ENCODE measurements at places on chromosomes 1 and 21. TPM values are rescaled to one million over a fixed set of nuclear protein-coding genes. Genes with fewer than 3 reads are reported as not detected.
A peak's percentile ranks its signal among the peaks of the same experiment; 100 is the strongest.

DNA sequence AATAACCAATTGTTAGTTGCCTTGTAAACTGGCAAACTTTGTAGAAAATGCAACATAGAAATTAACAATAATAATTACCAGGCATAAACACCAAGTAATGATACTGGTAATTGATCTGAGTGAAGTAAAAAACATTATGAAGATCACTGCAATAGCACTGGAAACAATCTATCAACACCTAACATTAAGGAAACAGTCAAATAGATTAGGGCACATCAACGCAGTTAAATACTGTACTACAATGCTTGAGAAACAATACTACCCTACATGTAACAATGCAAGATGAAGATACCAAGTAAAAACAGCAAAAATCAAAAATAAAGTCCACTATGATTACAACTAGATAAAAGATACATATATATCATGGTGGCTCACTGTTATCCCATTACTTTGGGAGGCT is 16.6 kb downstream of the SYDE2 start:
- no peak for DNase-seq

The FNDC10 gene
- total RNA-seq: not detected

The FCMR gene
- total RNA-seq: 3.2 TPM

DNA sequence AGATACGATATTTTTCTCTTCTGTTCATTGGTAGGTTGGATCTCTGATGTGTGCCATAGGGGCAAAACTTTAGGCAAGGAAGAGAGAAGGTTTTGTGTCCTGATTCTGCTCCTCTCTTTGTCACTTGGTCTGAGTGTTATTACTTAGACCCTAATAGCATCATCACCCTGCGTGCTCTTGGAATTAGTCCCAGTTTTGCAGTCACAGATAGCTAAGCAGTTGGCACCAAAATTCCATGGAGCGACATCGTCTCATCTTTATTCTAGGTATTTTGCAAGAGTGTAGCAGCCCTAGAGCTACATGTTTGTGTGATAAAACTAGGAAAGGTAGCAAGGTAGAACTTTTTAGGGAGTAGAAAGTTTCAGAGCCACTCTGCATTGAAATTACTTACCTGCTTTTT is 23.8 kb downstream of the PIP5K1A start:
- no peak for DNase-seq

DNA sequence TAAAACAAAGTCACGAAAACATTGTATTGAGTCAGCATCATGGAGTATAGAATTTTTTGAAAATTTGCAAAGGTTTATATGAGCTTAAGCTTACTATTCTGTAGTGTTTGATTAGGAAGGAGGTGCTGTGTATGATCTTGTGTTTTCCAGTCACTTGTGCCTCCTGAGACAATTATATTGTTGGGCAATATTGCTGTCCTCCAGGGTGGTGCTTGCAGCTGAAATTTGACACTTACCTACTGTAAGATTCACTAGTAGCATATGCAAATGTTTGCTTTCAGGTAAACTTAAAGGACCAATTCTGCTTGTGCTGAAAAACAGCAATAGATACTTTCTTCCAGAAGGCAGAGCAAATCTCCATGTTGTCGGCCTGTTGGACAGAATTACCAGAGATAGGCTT is 268.0 kb downstream of the TGFB2 start:
- DNase-seq: no peak

DNA sequence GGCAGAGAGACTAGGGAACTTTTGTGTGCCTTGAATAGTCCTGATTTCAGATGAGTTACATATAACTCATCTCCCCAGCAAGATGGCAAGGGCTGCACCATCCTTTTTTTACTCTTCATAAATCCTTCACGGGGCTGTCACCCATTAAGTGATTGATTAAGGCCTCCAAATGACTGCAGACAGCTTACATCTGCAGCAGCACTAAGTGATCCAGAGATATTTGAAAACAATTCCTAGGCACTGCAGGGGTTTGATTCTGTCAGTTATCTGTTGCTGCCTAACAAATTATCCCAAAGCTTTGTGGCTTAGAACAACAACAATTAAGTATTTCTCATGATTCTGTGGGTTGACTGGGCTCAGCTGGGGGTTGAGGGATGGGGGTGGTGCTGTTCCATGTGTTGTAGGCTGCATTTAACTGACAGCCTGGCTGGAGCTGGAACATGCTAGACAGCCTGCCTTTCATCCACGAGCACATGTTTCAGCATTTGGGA is 19.3 kb downstream of the TEX38 start:
- no peak for DNase-seq

DNA sequence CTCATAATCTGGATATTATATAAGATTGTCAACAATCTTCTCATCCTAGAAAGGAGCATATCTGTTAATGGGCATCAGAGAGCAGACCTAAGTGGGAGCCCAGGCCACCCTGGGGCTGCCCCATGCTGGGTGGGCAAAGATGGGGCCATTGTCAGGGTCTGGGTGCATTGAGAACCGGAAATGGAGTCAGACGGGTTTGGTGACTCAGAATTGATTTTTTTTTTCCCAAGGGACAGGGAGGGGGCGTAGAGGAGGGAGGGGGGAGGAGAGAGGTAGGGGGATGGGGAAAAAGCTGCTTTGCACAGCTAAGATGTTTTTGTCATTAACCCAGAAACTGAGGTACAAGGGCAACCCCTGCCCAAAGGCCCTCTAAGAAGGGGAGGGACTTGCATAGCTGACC is 1.3 kb downstream of the ATXN7L2 start:
- no peak for DNase-seq

The ADAM30 gene
- total RNA-seq: not detected

GRCh38 chr1:190436615-190437014 is 41.0 kb downstream of the BRINP3 start:
- DNase-seq: peak; percentile 45

DNA sequence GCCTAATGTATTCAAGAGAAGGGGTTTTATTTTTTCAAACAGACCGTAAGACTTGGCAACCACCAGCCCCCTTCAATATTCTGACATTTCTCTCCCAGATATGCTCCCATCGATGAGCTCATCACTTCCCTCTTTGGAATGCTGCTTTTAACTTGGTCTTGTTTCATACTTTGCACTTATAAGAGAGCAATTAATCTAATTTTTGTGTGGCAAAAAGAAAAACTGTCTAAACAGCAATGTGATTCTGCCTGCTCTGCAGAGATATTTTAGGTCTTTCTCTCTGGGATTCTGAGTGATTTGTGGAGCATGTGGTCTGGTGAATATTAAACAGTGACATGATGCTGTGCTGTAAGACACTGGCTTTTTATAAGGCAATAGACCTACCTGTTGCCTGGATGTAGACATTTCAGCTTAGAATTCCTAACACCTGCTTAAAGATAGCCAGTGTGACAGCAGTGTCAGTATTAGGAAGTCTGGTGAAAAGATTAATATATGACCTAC is 284.8 kb downstream of the BACH1 start:
- no peak for DNase-seq

DNA sequence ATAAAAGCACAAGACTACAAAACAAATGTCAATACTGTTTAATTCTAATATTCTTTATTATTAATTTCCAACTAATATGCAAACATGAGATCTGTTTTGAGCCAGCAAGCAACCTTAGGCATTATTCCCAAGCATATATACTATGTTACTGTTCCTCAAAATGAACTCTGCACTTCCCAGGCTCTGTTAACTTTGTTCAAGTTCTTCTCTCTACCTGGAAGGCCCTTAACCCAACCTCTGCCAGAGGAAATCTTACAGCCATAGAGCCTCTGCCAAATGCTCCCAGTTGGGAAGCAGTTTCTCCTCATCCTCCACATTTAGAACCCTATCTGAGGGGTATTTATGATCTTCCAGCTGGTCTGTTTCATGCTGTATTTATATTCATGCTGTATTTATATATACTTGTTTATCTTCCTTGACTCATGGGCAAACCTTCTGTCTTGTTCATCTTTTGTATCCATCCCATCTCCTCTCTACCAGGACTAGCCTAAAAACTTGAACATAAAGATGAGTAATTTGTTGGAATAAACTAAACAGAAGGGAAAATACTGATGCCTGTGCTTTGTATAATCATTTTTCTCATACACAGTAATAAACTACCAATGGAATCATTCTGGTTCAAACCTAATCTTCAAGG is 5.3 kb downstream of the IVNS1ABP start:
- DNase-seq: no peak

GRCh38 chr1:32012709-32013385 is 821 bp upstream of the KHDRBS1 start:
- no peak for DNase-seq

The ADAMTSL4 gene
- total RNA-seq: not detected

DNA sequence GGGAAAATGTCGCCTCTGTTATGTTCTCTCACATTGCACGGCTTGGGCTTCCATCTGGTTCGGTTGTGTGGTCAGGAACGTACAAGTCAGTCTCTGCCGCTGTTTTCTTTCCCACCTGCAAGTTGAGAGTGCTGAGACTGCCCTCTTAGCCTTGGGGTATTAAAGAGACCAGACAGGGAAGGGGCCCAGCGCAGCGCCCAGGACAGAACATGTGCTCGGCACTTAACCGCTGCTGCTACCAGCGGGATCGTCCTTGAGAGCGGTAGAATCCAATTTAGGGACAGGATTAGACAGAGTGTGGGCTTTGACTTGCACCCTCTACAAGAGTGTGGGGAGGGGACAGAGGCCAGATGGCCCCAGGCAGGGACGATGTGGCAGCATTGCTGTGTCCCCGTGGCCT is 17.7 kb upstream of the AGPAT3 start:
- no peak for DNase-seq

DNA sequence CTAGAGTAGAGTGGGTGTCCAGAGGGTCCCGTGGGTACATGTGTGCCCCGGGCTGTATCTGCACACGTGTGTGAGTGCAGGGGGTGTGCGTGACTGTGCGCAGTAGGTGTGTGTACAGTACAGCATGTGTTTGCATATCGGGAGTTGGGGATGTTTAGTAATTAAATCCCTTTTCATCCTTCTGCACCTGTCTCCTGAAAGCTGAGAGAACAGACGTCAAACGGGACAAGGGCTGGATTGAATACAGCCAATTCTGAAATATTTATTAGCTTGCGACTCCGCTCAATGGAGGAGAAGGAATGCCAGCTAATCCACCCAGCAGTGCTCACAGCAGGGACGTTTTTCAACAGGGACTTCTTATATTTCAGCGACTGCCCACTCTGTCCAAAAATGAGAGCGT is 44.7 kb upstream of the CASZ1 start:
- no peak for DNase-seq

The TFAP2E gene
- total RNA-seq: 0.28 TPM

GRCh38 chr1:228415221-228415620 is 1.4 kb downstream of the TRIM17 start:
- DNase-seq: no peak

- DNase-seq: peak; percentile 84
Measured at GRCh38 chr1:155062702-155063411, 683 bp upstream of the EFNA4 start.

DNA sequence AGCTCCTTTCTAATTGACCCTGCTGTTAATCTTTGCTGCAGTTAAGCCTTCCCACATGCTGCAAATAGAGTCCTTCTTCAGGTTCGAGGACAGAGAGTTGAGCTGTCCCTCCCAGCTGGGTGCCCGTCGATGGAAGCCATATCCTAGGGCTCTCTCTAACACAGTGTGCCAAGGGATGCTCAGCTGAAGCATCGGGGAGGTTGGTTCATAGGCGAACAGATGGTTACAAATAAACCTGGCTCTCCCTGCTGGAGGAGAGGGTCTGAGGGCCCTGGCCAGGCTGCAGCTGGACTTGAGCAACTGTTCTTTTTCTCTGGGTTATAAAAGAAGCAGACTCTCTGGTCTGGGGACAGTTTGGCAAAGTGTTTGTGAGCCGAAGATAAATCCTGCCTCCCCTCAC is 120.3 kb upstream of the C8B start:
- no peak for DNase-seq

The CAMK1G gene
- not detected for total RNA-seq

DNA sequence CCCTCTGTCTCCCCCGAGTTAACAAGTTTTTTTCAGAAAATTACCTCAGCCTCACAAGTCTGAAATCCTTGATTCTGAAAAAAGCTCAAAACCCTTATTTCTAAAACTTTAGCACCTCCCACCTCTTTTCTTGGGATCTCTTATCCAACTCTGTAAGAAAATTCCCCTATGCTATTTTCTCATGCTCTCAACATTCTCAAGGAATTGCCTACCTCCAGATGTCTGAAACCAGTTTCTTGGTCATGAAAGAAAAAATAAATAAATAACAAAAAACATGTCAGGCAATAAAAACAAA is 18.1 kb upstream of the SFPQ start:
- DNase-seq: no peak

GRCh38 chr1:43329995-43330751 is 7.4 kb upstream of the MPL start:
- no peak for DNase-seq

GRCh38 chr1:192610112-192610889 is 25.6 kb upstream of the RGS13 start:
- peak; percentile 63 for DNase-seq

DNA sequence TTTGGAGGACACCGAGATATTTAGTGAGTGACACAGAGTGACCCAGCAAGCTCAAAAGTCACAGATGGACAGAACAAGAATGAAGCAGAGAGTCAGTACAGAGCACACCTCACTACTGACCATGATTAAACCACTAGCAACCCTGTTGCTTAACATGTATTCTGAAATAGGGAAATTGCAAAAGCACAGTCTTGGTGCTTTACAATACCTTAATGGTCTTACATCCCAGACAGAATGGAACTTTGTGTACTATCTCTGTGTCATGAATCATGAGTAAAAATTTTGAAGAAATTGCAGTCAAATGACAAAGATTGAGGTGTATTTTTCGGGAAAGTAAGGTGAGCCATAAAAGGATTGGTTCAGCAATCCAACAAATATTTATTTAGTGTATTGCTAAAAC is 2.7 kb upstream of the SAMSN1 start:
- no peak for DNase-seq

- no peak for DNase-seq
Measured at GRCh38 chr1:13751458-13751871, 51.5 kb downstream of the PRDM2 start.

GRCh38 chr1:23554127-23554480 is 5.2 kb downstream of the ID3 start:
- DNase-seq: no peak

The GTF2B gene
- total RNA-seq: 19.2 TPM

The CD164L2 gene
- total RNA-seq: not detected

DNA sequence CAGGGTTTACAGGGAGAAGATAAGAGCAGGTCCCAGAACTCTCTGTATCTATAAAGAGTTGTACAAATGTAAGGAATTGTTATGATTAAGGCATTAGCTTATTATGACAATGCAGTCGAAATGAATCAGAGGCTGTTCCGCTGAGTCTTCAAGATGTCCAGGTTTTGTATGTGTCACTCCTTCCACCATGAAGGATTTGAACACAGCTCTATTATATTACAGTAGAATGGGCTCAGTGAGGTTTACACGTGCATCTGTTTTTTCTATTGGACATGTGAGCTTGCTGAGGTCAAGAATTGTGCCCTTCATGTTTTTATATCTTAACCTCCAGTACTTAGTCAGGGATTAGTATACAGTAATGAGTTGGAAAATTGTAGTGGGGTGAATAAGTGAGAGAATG is 86.3 kb downstream of the MPZL1 start:
- no peak for DNase-seq

Measured in HT-29 (cell line).